Activated T-cell treated with anti-CD3 and anti-CD28 coated beads for 1 hour (primary cell): ENCODE measurements at places on chromosomes 6 and 20.

GRCh38 chr6:54053881-54054391 lies 57.3 kb upstream of the MLIP start:
- DNase-seq = no peak

DNA sequence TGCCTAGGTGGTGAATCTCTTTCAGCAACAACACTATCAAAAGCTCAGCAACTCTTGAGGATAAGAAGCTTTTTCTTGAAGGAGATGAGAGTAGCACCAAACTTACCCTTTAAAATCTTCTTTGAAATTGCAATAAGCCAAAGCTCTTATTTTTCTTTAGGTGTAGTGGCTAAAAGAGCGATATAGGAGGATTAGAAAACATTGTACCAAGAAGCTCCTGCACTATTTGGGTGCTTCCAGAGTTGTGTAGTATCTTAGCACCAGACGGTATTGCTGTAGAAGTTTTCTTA lies 1.2 kb downstream of the FUT9 start:
- no peak for DNase-seq

DNA sequence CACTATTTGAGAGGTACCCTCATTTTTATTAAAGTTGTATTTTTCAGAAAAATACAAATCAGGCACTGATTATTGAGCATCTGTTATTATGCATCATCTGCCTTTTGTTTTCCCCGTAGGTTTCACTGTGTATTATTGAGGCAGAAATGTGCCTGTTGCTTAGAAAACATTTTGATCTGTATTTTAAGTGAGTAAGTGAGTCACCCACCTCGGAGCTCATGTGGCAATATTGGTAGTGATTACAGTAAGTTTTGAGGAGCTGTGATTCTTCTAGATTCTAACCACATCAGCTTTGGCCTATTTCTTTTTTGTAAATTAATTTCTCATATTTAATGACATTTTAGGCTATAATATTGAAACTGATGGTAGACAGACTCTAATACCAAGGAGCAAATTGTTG lies 59.6 kb upstream of the LAMP5 start:
- DNase-seq = no peak

DNA sequence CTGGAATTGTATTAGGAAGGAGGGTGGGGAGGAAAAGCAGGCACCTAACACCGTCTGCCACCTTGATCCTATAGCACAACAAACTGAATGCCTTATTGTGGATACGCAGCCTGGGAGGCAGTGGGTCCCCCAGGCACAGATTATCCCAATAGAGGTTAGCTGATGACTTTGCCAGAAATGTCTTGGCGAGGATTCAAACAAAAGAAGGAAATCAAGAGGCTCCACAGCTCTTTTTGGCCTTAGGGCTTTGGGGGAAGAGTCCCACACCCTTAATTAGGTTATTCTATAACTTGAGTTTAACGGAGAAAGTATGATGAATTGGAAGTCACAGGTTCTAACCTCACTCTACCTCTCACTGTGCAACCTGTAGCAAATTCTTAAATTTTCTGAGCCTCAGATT lies 102.0 kb downstream of the MRPL14 start:
- no peak for DNase-seq

- no peak for DNase-seq
Observed at GRCh38 chr6:28747083-28747630, 176.6 kb downstream of the TRIM27 start.

DNA sequence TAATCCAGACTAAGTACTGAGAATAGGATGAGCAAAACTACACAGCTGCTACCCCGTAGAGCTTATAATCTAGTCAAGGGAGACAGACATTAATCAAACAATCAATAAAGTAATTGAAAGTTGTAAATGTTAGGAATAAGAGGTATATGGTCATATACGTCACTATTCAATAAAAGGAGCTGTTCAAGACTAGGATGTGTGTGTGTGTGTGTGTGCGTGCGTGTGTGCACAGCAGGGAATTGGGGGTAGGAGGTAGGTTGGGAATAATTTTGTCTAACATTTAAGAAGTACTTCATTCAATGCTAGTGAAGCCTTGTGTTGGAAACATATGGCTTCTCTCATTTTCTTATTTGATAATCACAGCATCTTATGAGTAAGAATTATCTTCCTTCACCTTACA lies 41.8 kb downstream of the SESN1 start:
- no peak for DNase-seq
